ENCODE measurements at places on chromosomes 3 and 15.

DNA sequence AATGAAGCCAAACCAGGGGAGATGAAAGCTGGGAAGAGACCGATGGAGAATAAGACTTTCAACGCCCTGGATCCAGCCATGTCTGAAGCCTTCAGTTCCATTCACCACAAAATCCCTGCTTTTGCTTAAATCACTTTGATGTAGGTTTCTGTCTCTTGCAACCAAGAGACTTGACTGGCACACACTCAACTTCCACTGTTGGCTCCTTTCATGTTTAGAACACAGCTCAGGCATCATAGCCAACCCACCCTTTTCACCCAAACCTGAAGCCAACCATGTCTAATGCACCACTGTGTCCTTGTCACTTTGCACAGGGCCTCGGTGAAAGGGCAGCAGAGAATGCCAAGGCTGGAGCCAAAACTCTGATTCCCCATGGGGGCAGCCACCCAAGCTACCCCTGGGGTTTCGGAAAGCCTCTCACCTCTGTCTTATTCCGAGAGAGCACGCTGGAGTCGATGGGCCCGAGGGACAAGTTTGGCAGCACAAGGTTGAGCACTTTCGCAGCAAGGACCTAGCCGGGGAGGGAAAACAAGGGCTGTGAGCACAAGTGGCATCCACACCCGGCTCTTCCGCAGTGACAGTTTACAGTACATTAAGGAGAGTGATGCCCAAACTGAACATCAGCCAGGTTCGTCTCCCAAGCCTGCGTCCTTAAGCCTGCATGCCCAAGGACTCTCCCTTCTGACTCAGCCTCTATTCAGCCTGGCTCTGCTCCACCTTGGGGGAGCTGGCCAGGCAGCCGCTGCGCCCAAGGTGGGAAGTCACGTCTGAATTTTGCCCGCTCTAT, 37.6 kb downstream of the ABTB1 start:
- DNase-seq = peak; percentile 12

- DNase-seq = no peak
Measured at GRCh38 chr3:73832426-73832825, 207.7 kb upstream of the PDZRN3 start.

DNA sequence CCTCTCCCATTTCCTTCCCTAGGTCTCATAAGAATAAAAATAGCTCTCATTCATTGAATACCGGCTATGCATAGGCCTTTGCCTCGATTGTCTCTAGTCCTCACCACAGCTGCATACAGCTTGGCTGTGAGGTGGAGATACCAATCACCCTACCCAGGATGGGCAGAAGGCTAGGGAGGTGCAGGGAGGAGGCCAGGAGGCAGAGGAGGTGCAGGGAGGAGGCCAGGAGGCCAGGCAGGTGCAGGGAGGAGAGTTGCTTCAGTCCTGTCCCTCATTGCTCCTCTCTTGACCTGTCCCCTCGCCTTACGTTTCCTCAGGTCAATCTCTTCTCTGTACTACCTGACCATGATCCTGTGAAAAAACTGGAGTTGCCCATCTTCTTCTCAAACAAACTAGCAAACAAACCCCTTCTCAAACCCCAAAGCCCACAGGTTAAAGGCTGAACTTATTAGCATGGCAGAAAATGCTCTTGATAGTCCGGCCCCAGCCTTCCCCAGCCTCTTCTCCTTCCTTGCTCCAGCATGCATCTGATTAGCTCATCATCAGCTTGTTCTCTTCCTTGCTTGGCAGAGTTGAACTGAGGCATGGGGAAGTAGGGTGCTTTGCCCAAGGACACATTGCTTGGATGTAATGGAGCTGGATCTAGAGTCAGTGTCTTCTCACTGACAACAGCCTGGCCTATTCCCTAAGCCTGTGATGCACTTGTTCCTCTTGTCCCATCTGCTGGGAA, 15.8 kb downstream of the PODXL2 start:
- DNase-seq = no peak

DNA sequence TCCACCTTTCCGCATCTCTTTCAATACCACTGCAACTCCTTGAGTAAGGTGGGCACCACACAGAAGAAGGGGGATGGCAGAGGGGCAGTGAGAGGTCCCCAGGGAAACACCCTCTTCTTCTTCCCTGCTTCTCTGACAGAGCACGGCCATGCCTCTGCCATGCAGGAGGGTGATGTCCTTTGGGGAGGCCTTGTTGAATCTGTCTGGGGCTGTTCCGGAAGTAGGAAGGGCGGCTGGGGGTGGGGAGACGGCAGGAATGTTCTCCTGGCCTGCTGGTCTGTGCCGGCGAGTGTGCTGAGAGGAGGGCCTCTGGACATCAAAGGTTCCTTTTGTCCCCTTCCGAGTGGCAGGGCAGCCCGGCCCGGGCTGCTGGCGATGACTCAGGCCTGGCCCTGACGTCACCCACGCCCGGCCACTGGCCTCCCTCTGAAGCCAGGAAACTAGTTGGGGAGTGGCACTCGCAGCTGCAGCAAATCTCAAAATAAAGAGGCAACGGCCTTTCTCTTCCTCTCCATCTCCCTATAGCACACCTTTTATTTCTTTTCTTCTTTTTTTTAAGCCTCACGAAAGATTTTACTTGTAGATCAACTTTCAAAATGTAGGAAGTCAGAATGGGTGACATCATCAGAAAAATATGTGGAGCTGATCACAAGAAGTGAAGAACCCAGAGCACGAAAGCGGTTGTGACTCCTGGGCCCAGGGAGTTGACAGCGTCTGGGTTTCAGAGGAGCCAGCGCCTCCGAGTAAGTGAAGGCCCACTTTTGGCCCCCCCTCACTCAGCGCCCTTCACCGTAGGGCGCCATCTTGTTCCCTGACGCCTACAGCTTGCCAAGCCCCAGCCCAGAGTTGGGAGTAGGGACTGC, at the start of gene ZBTB38:
Gene ZBTB38 (plus strand): TSS at position 443 of the 863 bp plus-strand sequence. CDS start 73,885 bp downstream, outside the sequence.
- DNase-seq = no peak

DNA sequence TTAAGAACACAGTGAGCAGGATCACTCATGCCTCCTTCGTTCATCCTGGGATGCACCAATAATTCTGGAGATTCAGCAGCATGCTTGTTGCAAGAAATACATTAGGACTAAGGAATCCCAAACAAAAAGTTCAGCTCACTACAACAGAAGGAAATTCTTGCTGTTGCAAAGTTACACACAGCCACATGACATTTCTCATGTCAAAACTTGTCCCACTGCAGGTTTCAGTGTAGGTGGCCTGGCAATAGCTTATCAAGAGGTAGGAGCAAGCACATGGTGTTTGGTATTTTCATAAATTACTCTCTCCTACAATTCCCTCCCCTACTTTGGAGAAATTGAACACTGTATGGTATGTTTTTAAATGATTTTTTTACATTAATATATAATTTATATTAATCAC, 399.6 kb upstream of the EPHA3 start:
- no peak for DNase-seq

GRCh38 chr3:143627336-143627735, 220.9 kb downstream of the SLC9A9 start:
- no peak for DNase-seq

- DNase-seq = no peak
Measured at GRCh38 chr15:83310521-83311456, 26.3 kb upstream of the BNC1 start.

GRCh38 chr3:13482106-13482690, 2.1 kb downstream of the HDAC11 start:
- DNase-seq = no peak

DNA sequence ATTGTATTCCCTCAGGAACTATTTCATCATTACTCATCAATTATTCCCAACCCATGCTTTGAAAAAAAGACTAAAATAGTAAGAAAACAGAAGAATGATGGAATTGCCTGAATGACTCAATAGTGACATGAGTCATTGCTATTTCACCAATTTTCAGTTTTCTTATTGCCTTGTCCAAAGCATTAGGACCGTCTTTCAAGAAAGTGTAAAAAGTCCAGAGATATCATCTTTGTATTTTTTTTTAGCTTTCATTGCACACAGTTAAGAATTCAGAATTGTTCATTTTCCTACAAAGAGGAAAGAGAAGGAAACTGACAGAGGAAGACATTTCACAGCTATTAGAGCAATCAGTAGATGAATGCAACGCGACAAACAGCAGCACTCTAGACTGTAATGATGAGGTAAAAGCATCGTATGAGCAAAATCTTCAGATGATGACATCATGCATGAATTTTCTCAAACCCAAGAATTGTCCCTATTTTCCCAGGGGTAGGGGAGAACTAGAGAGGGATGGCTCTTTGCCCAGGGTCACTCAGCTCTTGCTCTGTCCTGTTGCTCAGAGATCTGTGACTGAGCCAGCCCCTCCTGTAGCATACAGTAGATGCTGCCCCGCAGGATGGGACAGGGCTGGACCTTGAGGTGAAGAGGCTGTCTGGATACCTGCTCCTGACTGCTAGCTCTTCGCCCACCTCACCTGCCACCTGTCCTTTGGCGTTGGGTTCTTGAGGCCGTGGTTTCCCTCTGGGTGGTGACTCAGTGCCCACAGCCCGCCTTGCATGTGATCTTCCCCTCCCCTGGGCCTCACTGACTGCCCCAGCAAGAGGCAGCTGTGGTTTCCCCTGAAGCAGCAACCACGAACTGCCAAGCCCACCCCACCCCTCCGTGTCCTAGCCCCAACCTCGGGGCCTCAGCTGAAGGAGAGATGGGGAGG, 84.8 kb downstream of the PPCDC start:
- DNase-seq = no peak

GRCh38 chr3:171365489-171365888, 94.7 kb downstream of the TNIK start:
- no peak for DNase-seq

DNA sequence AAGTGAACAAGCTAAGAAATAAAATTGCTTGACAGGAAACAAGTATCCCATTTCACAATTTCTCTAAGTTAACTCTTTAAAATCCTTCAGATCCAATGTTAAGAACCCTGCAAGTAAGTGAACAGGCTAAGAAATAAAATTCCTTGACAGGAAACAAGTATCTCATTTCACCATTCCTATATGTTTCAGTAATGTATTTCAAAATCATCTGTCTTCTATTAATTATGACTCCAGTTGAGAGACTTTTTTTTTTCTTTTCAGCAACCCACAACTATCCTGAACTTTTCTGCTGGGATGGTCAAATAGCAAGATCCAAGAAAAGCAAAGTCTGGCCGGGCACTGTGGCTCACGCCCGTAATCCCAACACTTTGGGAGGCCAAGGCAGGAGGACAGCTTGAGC, 2.4 kb upstream of the SLC12A6 start:
- DNase-seq = no peak

DNA sequence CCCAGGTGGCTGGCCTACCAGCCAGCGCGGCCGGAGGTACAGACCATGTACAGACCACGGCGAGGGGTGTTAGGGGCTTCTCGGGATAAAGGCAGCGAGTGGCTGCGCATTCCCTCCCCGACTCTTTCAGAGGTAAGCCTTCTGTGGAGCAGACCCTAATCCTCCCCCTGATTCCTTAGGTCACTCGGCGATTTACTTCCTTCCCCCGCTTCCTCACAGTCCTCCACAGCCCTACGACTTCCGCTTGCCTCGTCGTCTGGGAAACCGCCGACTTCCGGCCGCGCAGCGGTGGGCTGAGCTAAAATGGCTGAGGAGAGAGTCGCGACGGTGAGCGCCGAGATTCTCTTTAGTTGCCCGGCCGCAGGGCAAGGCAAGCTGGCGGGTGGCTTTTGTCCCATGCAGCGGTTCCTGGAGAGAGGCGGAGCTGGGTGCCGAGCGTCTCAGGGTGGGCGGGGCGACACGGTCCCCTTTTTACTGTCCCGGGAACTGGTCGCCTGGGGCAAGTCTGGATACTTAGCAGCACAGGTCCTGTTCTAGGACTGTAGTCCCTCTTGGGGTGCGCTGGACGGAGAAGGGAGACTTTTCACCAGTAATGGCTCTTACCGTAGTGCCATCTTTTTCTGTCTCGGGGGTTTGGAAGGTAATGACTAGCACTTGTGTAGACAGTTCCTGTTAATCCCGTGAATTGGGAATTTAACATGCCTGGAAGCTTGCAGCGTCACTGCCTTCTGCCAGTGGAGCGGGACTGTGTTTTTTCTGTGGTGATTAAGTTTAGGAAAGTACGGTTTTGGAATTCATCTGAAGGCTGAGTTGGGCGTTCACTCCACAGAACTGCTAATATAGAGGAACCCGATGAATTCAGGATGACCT, at the start of the genes BBS4 and HIGD2B:
Gene BBS4 (plus strand): TSS at position 283 of the 870 bp plus-strand sequence. CDS start 21 bp downstream, at position 304.
Gene HIGD2B (minus strand): TSS at position 258 of the 870 bp plus-strand sequence. CDS start 9,808 bp downstream, outside the sequence.
- DNase-seq = no peak

DNA sequence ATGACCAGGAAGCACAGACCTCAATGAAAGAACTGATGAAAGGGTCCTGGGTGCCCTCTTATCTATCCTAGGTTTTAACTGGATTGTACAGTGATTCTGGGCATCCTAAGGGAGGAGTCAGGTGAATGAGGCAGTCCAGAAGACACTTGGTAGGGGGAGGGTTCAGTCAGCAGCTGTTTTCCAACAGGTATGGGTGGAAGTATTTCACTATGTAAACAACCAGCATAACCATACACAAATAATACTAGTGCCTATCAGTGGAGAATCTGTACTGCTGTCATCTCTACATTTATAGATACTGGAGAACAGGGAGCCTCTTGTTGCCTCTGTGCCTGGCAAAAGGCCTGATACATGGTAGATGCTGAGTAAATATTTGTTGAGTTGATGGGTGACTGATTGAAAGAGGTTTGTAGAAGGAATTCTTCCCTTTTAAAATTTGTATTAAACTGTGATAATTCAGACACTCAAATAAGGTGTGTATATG, 328.5 kb downstream of the RBMS3 start:
- no peak for DNase-seq

- no peak for DNase-seq
Measured at GRCh38 chr15:74807282-74807681, 5.4 kb upstream of the LMAN1L start.

GRCh38 chr15:63553388-63553791, 43.8 kb upstream of the FBXL22 start:
- no peak for DNase-seq

- no peak for DNase-seq
Measured at GRCh38 chr3:139326131-139326530, 17.7 kb upstream of the MRPS22 start.

- no peak for DNase-seq
Measured at GRCh38 chr3:136544532-136544931, 207.6 kb downstream of the STAG1 start.

DNA sequence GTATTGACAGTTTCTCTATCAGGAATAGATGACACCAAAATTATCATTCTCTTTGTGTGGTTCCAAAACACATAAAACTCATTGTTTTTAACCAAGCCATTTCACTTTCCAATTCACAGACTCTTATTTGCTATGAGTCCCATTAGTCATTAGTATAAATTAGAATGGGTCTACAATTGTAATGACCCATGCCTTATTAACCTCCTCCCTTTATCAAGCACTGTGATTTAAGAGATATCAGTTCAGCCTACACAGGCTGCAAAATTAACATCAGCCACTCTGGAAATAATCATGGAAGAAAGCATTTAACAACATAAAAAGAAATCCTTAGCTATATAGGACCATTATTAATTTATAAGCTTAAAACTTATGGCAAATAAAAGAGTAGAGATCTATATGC, 440.6 kb downstream of the GBE1 start:
- DNase-seq = no peak
